ENCODE measurements at places on chromosomes 3 and 15.

DNA sequence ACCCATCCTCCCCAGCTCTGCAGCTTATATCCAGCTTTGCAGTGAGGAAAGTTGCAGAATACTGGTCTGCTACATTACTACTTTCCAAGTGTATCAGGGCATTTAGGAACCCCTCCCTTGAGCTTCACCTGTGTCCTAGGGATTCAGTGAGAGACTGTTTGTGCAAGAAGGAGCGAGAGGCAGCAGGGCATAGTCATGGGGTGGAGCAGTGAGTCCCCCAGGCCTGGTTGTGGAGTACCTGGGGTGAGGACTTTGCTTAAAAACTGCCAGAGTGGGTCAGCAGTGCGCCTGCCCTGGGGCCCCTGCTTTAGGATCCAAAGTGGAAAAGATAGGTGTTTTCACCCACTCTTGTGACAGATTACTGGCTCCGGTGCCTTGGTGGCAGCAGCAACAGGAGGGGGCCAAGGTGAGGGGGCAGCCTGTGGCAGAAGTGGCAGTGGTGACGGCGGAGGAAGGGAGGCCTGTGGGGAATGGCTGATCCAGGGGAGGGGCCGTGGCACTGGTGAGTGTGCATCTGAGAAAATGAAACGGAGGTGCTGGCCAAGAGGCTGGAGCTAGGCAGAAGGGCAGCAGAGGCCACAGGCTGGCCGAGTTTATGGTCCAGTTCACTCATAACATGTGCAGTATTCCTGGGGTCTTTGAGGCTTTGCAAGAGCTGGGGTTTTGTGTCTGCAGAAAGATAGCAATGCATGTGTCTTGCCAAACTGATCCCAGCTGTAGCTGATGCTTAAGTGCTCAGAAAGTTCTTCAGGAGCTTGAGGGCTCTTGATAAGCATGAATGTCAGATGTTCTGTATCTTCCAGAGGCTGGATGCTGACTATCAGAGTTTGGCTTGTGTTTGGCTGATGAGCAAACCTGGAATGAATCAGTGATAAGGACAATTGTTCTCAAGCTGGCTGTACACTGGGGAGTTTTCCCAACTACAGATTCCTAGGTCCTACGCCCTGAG is 43.4 kb downstream of the GOLGA6A start:
- DNase-seq, result no peak

DNA sequence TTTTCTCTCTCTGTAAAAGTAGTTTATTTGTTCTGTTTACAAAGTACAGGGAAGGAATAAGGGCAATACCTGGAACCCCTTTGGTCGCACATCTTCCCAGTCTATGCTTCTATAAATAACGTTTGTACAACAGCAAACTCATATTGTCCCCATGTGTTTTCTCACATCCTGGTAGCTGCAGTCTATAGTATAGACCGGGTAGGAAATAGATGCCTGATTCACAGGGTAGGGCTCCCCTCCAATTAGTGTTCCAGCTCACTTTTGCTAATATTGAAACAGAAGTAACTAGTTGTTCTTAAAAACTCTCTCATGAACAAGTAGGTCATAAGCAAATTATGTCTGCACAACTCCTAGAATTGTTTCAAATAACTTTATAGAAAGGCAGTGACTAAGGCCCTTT is 17.7 kb downstream of the ATG7 start:
- DNase-seq, result no peak

DNA sequence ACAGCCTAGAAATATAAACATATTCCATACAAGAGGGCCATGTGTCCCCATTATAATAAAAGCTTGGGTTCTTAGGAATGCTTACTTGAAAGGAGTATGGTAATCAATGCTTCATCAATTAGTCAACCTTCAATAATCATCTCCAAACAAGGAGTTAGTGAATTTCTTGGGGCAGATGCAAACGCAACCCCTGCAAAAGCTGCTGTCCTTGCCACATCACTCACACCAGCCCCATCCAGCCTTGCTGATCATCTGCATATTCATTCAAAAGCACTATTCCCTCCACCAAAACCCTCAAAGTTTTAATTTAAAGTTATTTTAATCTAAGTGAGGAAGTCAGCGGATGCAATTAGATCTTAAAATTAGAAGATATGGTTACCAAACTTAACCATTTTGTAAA is 54.0 kb upstream of the VGLL4 start:
- no peak for DNase-seq

- no peak for DNase-seq
Measured at GRCh38 chr3:194125442-194125841, 10.5 kb upstream of the HES1 start.

GRCh38 chr15:88036154-88036839 is 220.2 kb downstream of the NTRK3 start:
- DNase-seq, result no peak

DNA sequence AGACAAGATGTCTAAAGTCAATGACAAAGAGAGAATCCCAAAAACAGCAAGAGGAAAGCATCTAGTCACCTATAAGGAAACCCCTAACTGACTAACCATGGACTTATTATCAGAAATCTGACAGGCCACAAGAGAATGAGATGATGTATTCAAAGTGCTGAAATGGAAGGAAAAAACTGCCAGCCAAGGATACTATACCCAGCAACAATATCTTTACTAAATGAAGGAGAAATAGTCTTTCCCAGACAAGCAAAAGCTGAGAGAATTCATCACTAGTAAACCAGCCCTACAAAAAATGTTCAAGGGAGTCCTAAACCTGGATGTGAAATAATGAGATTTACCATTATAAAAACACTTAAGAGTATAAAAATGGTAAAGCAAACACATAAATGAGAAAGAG is 128.0 kb downstream of the SATB1 start:
- no peak for DNase-seq

DNA sequence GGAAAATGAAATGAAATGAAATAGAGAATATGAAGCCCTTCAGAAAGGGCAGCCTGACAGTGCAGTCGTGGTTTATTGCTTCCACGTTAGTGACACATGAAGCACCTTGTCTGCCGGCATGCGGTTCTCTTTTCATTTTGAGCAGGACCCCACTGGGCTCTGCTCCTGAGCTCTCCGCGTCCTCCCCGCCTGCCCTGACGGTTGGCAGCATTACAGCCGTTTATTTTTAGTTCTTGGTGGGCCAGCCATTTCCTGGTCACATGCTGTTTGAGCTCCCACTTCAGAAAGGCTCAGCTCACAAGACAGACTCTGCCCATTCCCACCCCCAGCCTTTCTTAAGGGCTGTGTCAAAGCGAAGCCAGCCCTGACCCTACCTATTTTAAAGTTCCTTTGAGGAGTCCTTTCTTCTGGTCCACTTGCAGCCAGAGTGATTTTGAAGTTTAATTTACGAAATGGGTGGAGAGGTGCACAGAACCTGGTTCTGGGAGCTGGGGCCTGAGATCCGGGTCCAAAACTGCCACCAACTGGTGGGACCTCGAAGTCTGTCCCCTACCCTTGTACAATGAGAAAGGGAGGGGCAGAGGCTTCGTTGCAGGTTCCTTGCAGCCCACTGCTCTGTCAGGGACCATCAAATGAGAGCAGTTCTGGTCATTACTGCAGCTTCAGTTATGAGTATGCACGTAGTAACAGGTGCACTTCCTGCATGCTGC is 60.1 kb downstream of the MGLL start:
- DNase-seq, result no peak

GRCh38 chr3:183481582-183481981 is 53.2 kb upstream of the MCF2L2 start:
- no peak for DNase-seq

- no peak for DNase-seq
Measured at GRCh38 chr3:9204253-9204992, 45.0 kb downstream of the SRGAP3 start.

DNA sequence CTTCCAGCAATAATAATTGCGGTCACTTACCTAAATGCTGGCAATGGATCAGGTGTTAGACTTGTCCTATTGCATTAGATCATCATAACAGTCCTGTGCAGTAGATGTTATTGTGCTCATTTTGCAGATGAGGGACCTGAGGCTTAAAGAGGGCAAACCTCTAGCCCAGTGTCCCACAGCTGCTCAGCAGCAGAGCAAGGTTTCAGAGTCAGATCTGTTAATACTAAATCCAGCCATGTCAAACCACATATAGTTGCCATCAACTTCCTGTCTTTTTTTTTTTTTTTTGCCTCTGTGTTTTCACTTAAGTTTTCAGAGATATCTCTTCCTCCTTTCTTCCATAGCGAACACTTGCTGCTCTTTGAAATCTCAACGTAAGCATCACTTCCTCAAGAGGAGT is 12.1 kb downstream of the FEZF2 start:
- no peak for DNase-seq

DNA sequence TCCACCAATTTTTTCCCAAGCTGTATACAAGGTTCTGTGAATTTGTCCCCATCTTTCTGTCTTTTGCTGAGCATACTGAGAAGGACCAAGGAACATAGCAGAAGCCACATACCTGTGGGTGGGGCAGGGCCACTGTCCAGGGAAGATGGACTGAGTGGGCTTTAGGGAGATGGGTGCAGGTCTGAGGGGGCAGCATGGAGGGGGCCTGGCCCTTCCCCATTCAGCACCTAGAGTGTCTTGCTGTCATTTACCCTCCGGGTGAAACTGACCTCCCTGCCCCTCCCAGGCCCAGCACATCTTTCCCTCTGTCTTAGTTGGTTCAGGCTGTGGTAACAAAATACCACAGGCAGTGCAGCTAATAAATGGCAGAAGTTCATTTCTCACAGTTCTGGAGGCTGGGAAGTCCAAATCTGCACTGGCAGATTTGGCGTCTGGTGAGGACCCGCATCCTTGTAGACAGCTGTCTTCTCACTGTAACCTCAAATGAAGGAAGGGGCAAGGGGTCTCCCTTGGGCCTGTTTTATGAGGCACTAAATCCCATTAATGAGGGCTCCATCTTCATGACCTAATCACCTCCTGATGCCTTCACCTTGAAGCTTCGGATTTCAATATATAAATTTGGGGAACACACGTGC is 180.0 kb upstream of the SMAD3 start:
- no peak for DNase-seq

GRCh38 chr3:73273341-73273740 is 211.9 kb downstream of the EBLN2 start:
- DNase-seq, result no peak

- DNase-seq, result no peak
Measured at GRCh38 chr3:126491221-126492013, 15.7 kb upstream of the ZXDC start.

- DNase-seq, result no peak
Measured at GRCh38 chr3:65685621-65686235, 353.0 kb downstream of the MAGI1 start.

GRCh38 chr3:12856626-12857025 is 15.3 kb upstream of the RPL32 start:
- DNase-seq, result no peak

GRCh38 chr3:86737517-86737916 is 253.4 kb downstream of the VGLL3 start:
- no peak for DNase-seq

DNA sequence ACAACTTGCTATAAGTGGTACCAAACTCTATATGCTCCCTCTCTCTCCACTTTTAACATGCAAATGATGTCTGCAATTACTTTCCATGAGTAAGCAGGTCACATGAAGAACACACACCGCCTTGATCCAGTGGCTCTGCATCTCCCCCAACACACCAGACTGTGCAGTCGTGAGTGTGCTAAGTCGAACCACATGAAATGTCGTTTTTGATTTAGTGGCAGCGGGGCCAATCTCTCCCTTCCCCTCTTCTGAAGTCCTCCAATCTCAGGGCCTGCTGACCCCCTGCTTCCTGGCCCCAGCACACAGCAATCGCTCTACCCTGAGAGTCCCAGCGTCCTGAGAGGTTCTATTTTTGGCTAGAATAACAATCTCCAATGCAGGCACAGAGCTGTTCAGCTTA is 312.5 kb downstream of the SHQ1 start:
- no peak for DNase-seq

GRCh38 chr15:55799291-55800212 is 56.6 kb upstream of the PRTG start:
- DNase-seq, result no peak

DNA sequence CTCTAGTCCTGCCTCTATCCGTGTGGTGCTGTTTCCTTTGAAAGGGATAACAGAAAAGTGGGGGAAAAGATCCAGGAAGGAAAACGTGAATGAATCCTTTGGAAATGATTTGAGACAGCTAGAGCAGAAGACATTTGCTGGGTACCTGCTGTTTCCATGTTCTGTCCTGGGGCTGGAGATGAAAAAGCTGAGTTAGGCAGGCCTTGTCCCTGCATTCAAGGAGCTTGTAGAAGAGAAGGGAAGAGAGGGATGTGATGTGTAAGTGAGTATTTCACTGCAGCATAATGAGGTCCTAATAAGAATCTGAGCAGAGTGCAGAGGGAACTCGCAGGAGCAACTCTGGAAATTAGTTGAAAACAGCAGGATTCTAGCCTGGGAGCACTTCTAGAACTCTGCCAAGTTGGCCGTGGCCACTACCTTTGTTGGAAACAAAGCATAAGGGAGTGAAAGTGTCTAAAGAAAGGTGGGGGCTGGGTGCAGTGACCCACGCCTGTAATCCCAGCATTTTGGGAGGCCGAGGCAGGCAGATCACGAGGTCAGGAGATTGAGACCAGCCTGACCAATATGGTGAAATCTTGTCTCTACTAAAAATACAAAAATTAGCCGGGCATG is 13.8 kb upstream of the SEMA4B start:
- DNase-seq, result no peak

DNA sequence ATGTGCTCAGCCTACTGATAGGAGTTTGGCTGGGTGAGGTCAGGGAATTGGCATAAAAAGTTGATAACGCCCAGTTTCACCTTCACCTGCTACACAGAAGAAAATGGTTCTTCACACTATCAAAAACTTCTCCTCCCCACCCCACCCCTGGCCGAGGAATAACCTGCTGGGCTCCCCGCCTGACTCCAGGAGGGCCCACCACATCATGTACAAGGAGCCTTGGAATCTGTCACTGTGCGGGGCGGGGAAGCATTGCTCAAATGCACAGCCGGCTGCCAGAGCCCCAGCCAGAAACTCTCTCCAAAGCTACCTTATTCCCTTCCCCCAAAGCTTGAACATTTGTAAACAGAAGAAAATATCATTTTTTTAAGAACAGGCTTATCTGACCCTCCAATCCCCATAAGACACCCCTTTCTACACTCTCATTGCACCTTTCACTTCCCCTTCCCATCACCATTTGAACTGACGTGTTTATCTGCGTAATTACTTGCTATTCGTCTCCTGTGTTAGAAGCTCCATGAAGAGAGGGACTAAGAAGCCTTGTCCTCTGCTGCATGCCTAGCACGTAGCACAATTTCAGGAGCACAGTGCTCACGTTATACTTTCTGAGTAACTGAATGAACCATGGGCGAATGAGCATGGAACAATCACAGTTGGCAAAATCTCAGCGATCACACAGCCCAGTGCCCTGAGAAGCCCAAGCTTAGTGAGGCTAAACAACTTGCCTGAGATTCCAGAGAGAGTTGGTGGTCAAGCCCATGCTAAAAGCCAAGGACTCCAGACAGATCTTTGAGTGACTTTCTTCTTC is 82.9 kb downstream of the HES1 start:
- no peak for DNase-seq

- DNase-seq, result no peak
Measured at GRCh38 chr3:123831420-123831819, 52.7 kb downstream of the MYLK start.

DNA sequence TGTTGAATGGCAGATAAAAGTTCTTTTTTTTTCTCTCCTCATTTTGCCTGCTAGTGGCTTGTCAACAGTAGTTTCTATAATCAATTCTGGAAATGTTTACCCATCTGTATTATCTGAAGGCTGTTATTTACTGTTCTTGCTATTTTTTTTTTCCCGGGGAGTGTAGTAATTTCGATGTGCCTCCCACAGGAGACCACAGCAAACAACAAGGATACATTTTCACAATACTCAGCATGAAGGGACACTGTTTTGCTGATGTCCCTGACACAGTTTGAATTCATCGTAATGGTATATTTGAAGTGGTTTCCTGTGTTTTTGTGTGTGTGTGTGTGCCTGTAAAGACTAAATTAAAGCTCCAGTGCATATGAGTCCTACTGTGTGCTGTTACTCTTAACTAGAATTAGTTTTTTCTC is 92.1 kb upstream of the ICE2 start:
- DNase-seq, result no peak

All from central memory CD4-positive, alpha-beta T cell (primary cell).